NB4 (cell line): ENCODE measurements at places on chromosomes 5 and 9.
A peak's percentile ranks its signal among the peaks of the same experiment; 100 is the strongest.

- DNase-seq = no peak
Measured at GRCh38 chr9:69190086-69190862, 16.2 kb downstream of the TJP2 start.

DNA sequence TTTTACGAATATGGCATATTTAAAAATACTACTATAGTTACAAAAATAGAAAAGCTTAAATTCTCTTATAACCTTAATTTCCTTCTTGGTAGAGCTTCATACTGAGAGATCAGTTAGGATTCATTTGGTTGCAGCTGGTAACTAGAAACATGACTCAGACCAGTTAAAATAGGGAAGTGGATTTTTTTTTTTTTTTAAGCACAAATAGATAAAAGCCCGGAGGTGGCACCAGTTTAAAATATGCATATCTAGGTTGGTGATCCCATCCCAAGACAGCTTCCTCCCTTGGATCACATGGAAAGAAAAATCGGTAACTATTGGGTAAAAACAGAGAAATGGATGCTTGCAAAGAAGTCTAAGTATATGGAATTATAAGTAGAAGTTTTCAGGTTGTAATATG, 1634.3 kb downstream of the MAT2B start:
- DNase-seq = peak; percentile 78

DNA sequence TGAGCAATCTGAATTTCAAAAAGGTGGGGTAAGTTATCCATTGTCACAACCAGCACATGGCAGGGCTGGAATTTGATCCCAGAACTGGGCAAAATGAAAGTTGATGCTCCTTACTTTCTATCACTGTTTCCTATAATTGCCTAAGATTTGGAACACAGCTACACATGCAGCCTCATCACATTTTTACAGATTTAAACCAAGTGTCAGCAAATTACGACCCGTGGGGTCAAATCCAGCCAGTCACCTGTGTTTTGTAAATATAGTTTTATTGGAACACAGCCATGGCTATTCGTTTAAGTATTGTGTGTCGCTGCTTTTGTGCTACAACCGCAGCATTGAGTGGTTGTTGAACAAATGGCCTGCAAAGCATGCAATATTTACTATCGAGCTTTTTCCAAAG, 94.3 kb downstream of the SREK1 start:
- DNase-seq = no peak

DNA sequence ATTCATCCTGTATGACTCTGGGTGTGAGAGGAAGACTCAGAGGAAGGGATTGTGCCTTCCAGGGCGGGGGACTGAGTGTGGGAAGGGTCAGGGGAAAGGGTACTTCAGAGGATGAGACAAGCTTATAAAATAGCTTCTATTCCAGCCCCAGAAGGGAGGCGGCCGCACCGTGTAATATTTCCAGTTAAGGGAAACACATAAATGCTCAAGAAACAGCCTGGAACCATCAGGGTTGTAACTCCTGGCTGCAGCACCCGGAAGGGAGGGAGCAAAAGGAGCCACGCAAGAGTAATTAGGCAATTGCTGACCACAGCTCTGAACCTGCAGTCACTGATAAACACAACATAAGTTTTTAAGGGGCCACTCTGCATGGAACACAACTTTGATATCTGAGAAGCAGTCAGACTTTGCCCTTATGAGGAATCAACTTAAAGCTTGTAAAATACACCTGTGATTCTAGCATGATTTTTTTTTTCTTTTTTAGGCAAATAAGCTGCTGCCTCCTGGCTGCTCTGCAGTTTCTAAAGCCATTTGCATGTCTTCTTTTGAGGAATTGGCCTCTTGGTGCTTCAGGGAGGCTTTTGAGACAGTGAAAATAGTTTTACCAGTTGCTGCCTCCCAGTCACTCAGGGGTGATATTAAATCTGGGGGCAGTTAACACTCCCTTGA, 382.7 kb downstream of the ENC1 start:
- DNase-seq = peak; percentile 93

DNA sequence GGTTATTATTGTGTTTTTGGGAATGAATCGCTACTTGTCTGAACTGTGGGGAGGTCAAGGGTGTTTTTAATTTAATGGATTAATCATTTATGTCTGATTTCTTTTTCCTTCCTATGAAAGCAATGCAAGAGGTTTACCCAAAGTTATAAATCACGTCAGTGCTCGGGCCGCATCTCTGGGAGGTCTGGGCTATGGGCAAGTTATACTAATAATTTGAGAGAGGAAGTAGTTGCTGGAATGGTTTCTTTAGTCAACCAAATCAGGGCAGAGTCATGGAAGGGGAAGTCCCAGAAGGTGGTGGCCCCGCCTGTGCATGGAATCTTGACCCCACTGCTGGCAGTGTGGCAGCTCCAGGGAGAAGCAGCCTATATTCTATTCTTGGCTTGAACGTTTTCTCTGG, 180.2 kb downstream of the HSPA4 start:
- no peak for DNase-seq

GRCh38 chr5:176172246-176172645, 66.0 kb upstream of the SIMC1 start:
- DNase-seq = no peak

DNA sequence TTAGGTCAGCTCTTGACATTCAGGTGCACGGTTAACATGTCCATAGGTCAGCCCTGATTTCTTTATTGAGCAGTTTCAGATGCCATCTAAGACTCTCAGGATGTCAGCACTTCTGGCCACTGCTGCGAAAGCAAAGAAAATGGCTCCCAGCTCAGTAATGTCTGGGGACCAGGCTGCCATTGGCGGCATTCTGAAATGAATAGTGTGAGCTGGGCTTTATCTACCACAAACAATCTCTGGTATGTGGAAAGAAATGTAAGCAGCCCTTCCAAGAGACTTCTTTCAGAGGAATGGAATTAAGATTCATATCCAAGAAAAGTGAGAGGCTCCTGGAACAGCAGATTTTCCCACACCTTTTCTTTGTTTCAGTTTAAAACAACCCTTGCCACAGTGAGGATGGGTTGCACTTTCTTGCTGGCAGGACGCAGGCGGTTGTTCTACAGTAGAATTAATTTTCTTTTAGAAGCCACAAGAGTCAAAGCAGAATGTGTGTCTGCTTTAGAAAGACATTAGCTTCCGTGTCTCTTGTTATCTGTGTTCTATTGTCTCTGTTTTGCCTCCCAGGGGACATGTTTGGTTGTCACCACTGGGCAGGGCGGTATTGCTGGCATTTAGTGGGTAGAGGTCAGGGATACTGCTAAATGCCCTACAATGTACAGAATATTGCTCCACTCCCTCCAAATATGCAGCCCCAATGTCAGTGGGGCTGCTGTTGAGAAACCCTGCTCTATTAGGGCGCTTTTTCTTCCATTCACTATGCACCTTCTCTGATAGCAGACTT, 149.9 kb upstream of the ANKH start:
- peak; percentile 25 for DNase-seq

DNA sequence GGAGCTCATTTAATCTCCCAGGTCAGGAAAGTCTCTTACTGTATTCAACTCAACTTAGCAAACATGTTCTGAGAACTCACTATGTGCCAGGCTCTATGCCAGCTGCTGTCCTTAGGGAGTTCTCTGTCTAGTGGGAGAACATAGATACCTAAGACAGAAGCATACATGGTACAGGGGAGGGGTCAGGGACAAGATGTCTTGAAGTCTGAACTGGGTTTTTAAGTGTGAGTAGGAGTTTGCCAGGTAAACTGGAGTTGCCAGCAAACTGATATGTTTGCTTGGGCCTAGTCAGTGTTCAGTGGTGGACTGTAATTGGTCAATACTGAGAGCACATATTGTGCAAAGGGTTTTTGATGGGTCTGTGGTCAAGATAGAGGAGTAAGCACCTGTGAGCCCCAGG, 18.3 kb upstream of the GLE1 start:
- DNase-seq = no peak

GRCh38 chr9:97315550-97315949, 8.1 kb downstream of the CCDC180 start:
- no peak for DNase-seq

DNA sequence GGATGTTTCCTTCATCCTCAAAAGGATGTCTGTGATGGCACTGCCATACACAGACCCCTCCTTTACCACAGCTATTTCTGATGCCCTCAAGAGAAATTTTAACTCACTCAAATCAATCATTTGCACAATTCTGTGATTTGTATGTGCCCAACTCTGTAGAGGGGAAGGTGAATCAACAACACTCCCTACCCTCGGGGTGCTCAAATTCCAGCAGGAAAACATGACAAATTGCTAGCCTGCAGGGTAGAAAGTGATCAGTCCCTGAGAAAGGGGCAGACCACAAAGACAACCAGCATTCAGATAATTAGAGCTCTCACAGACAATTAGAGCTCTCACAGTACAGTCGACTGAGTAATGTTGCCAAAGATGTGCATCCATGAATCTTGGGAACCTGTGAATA, 45.3 kb upstream of the FOXE1 start:
- no peak for DNase-seq

GRCh38 chr5:124790301-124790894, 44.0 kb upstream of the ZNF608 start:
- no peak for DNase-seq

DNA sequence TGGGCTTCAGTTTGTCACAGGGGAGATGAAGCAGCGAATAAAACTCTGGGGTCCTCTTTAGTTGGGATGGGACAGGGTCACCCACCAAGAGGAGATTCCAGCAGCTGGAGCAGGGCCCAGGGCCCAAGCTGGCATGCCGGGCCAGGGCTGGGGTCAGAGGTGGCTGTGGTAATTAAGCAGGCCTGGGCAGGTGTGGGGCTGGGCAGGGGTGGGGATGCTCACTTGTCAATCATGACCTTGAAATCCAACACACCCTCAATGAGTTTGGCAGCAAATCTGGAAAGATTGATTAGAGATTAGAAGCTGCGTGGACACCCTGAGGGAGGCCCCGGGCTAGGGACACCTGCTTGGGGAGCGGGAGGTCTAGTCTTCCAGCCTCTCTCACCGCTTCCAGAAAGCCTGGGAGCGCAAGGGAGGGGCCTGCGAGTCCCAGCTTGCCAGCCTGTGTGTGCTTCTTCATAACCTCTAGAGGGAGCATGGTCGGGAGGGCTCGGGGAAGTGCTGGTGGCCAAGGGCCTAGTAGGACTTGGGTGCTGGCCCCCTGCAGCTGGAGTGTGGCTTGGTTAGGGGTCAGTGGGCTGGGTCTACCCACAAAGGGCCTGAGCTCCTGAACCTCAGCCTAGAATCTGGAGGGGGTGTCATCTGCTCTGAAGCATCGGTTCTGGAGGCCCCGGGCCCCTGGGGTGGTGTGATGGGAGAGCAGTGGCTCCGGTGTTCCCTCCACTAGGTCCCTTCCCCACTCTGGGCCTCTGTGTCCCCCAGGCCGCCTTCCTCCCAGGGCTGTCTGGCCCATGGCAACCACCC, 7.6 kb downstream of the CRAT start:
- peak; percentile 54 for DNase-seq

- peak; percentile 57 for DNase-seq
Measured at GRCh38 chr9:77588271-77588937, 59.7 kb downstream of the GNA14 start.

- no peak for DNase-seq
Measured at GRCh38 chr5:10595672-10596309, 31.9 kb downstream of the ANKRD33B start.

GRCh38 chr5:96476654-96477053, 43.6 kb upstream of the PCSK1 start:
- no peak for DNase-seq

DNA sequence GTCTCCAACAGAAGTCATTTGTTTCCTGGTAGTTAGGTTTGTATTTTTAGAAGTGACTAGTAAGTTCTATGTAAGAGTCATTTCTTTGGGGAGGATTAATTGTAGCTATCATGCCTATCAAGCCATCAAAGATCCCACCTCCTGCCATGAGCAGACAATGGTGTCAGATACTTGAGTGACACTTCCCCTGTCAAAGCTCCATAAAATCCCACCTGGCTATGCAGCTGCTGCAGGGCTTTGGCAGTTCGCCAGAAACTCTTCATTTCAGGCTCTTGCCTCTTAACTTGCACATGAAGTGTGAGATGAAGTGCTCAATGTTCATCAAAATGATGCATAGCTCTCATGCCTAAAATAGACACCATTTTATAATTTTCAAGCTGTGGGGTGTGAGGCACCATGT, 312.1 kb downstream of the CDH12 start:
- DNase-seq = no peak

- no peak for DNase-seq
Measured at GRCh38 chr9:114735704-114736103, 53.7 kb upstream of the TEX48 start.

- DNase-seq = no peak
Measured at GRCh38 chr5:1910081-1910760, 27.5 kb upstream of the IRX4 start.

GRCh38 chr5:59430066-59430685, 463.4 kb downstream of the PDE4D start:
- no peak for DNase-seq

- DNase-seq = no peak
Measured at GRCh38 chr5:103298607-103299188, 40.1 kb downstream of the MACIR start.

- DNase-seq = peak; percentile 4
Measured at GRCh38 chr5:61675015-61675692, 343.1 kb downstream of the ZSWIM6 start.

DNA sequence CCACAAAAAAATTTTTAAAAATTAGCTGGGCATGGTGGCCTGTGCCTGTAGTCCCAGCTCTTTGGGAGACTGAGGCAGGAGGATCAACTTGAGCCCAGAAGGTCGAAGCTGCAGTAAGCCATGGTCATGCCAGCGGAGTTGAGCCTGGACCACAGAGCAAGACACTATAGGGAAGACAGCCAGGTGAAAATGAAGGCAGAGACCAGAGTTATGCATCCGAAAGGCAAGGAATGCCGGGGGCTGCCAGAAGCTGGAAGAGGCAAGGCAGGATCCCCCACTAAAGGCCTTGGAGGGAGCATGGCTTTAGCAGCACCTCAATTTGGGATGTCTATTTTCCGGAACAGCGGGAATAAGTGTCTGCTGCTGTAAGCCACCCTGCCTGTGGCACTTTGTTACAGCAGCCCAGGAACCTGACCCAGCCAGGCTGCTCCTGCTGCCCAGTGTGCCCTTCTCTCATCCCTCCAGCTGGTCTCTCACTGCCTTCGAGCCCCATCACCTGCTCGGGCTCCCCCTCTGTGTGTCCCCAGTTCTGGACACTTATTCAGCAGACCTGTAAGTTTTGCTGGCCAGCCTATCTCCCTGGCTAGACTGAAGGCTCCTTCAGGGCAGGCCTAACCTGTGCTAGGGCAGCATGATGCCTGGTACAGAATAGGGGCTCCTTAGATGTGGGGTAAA, 16.8 kb upstream of the JADE2 start:
- DNase-seq = no peak

GRCh38 chr5:154254896-154255295, 64.4 kb downstream of the GALNT10 start:
- DNase-seq = no peak

DNA sequence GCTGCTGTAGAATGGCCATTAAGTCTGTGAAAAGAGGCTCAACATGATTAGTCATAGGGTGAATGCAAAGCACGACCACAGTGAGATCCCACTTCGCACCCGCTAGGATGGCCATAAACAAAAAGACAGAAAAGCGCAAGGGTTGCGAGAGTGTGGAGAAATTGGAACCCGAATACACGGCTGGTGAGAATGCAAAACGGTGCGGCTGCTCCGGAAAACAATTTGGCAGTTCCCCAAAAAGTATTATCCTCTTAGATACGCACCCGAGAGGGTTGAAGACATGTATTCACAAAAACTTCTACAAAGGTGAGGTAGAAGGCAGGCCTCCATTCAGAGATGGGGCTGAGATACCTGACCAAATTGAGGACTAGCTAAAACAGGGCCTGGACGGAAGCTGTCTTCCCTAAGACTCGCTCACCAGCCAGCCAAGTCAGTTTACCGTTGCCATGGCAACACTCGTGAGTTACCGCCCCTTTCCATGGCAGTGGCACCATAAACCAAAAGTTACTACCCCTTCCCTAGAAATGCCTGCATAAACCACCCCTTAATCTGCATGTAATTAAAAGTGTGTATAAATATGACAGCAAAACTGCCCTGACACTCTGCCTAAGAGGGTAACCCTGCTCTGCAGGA, 726 bp upstream of the PSMB7 start:
- no peak for DNase-seq
